NCI-H774 (cell line): ENCODE measurements at places on chromosomes 11 and 22.

DNA sequence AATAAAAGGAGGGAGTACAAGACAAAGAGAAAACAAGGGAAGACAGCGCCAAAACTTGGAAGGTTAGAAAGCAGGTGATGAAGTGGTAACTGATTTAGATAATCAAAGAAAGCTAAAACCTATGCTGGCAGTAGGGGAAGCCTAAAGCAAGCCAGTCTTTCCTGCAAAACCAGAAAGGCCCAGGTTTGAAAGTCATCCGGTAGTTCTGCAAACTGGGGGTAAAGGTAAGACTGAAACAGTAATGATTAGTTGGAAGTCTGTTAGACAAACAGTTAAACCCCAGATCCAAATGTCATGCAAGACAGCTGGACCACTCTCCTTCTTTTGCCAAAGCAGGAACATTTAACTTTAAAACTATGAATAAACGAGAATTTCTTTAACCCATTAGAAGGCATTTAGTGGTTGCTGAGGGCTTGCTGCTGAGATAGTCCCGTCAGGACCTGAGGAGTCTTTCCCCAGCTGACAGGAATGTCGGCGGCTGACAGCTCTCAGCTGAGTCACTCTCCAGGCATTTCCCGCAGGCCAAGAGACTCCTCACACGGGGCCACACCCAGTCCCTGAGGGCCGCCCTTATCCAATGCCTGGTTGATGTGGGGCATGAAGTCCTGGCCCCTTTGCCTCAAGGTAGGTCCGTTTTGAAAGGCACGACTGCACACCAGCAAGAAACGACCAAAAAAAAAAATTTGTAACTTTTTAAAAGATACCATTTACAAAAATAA is 36.3 kb upstream of the CFAP300 start:
- DNase-seq, result no peak

DNA sequence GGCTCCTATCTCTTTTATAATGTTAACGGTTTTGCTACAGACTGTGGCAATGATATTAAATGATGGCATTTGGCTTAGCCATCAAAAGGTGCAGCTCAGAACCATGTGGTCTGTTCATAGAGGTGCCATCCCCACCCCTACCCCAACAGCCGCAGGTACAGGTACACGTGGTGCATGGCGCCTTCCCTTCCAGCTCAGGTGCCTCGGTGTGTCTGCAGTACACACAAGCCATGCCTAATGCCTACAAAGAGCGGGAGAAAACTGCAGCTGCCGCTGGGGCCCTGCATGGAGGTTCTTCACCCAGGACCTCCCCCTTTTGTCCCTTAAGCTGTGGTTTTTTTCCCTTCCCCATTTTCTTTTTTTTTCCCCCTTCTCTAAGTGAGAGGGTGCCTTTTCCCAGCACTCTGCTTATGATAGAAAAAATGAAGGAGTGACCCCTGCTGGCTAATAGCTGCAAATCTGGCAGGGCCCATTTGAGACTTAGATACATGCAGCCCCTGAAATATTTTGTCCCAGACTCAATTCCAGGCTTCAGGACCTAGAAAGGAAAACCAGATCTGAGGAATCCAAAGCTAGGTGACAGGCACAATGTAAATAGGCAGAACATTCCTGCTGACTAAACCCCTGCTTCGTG is 6.5 kb downstream of the OR52M1 start:
- DNase-seq, result no peak

- DNase-seq, result no peak
Observed at GRCh38 chr11:69298267-69299022, 4.5 kb downstream of the MYEOV start.

DNA sequence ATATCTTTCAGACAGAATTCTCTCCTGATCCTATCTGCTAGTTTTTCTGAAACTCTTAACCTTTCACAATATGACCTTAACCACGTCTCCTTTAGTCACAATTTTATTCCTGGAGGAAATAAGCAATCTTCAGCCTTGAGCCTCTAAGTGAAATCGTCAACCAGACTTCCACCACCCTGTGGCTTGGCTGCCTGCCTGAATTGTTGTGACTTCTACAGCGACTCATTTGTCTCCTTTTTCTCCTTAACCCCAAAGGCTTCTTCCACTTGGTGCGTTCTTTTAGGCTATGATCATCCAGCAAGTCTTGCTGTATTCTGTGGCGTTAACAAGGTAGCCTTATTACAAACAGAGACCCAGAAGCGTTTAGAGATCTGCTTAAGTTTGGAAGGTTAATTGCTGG is 535.1 kb upstream of the ARHGAP42 start:
- DNase-seq, result no peak

DNA sequence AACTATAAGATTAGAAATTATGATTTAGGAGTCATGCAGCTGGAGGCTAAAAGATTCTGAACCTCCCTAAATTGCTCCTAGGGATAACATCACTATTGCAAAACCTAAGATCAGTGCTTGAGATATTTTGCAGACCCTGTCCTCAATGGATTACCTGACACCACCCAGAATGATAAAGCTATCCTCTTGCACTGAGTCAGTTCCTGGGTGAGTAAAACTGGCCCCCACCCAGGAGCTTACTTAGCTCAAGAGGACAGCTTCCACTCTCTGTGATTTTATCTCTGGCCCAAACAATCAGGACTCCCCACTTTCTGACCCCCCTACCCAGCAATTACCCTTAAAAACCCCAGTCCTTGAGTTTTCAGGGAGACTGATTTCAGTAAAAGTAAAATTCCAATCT is 2074.4 kb upstream of the RAG2 start:
- no peak for DNase-seq

- no peak for DNase-seq
Observed at GRCh38 chr11:44926036-44926435, 24.6 kb downstream of the TP53I11 start.
